ENCODE measurements at places on chromosomes 5 and 9.

- DNase-seq, result no peak
These were observed 18.3 kb downstream of the PSAT1 start for GRCh38 chr9:78314953-78315870.

GRCh38 chr9:93826905-93827544, 128.1 kb downstream of the BARX1 start:
- DNase-seq, result no peak

GRCh38 chr5:139193928-139194327, 4.2 kb downstream of the SIL1 start:
- no peak for DNase-seq

GRCh38 chr5:124697933-124698591, 48.4 kb downstream of the ZNF608 start:
- DNase-seq, result no peak

DNA sequence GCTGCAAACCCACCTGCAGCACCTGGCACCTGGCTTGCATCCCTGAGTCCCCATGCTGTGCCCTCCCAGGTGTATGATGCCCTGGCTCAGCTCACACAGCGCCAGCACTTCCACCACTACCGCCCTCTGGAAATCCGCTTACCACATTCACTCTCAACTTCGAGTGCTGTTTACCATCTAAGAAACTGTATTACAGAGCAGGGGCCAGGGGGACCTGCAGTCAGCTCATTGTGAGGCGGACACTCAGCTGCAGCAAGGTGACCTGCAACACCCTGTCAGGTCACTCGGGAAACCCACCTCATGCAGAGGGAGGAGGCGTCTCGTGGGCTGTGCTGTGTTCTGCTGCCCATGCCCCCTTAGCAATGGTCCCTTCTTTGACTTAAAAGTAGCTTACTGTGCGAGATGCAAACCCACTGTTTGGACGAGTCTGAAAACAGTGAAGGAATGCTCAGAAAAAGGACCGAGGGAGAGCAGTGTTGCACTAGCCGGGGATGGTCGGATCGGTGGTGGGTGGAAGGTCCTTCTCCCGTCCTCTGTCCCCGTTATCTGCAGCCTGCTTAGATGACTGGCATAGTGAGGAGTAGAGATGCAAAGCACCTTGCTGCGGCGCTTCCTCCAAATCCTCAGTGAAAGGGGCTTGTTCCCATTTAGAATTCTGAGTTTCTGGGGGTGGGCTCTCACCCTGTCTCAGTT, 55.2 kb upstream of the CTSL start:
- DNase-seq, result no peak

DNA sequence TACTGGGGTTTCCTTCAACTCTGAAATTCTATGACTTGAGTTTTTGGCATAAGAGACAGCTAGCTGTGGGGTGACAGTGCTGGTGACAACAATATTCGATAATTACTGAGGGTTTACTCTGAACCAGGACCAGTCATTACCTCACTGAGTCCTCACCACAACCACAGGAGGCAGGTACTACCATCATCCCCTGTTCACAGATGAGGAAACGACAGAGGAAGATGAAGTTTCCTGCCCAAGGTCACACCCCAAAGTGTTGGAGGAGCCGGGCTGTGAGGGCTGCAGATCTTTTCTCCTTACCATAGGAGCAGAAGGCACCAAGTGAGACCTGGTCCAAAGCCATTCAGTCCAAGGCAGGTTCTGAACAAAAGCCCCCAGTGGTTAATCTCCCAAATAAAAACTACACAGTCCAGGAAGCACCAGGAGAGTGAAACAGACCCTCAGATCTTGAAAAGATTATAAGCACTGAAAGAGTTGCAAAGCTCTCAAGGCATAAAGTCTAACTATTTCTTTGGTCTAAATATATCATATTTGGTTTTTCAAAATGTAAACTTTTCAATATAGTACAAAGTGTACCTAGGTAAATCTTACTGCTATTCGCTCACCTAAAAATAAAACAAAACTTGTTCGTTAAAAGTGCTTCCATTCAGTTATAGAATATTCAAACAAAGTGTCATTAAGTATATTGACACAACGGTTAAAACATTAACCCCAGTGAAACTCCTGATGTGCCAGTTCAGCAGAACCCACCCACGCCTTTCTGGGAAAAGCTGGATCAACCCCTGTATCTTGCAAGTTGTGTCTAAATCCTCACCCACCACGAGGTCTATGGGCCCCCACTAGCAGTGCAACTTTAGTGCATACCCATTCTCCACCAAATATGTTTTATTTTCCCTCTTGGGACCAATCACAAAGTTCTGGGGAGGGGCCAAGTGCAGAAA, 82.6 kb upstream of the EQTN start:
- no peak for DNase-seq

DNA sequence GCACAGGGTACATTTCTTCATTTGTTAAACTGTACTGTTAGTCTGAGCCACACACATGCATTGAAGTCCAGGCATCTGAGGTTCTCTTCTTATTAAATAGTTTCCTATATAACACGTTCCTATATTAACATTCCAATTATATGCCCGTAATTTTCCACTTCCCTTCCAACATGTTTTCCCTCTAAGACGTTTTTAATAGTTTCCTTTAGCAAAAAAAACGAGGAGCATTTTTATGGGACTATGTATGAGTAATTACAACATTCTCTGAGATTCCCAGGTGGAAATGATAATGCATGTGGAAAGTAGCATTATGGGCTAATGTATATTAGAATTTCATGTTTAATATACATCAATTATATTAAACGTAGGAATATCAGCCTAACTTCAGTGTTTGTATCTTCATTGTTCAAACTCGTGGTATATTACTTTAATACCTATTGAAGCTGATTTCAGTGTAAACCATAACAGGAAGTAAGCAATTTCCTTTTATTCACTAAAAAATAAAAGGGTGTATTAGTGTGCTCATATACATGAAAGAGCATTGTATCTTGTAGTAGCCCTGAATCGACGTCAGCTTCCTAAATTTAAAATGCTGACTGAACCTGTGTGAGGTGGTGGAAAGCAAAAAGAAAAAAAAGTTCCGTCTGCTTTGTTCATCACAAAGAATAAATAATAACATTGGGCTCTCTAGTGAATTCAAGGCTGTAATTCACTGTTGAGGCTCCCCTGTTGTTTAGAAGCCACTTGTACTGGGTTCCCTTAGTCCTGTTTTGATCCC, 11.3 kb downstream of the SMARCA2 start:
- no peak for DNase-seq

DNA sequence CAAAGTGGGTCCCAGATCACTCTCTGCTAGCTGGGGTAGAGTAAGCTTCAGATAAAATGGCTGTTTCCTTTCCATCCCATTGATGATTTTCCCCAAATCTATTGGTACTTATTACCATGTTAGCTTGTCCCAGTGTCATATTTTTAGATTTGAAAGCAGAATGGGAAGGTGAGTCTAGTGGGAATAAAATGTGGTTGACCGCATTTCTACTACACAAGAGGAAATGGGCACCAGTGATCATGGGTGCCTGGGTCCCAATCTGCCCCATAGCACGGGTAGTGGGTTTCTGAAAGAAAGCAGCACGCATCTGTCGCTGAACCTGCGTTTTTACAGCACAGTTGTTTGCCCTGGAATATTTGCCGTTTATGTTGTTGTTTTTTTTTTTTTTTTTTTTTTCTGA, 20.1 kb downstream of the DAPK1 start:
- DNase-seq, result no peak

DNA sequence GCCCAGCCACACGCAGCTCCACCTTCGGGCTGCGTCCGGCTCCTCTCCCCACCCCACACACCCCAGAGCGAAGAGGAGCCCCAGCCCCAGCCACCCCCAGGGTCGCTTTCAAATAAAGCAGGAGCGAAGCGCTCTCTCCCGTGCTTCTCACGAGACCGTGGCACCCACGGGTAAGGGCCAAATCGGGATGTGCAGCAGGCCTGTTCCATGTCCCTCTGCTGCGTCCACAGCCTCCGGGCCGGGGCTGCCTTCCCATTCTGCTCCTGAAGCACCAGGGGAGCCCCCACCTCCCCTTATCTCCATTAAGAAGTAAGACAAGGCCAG, 59.8 kb downstream of the KCNT1 start:
- DNase-seq, result no peak

- DNase-seq, result peak; percentile 27
These were observed 94.9 kb upstream of the PLPPR1 start for GRCh38 chr9:100933656-100934055.

- DNase-seq, result no peak
These were observed 217.0 kb downstream of the GAS1 start for GRCh38 chr9:86730163-86730928.

DNA sequence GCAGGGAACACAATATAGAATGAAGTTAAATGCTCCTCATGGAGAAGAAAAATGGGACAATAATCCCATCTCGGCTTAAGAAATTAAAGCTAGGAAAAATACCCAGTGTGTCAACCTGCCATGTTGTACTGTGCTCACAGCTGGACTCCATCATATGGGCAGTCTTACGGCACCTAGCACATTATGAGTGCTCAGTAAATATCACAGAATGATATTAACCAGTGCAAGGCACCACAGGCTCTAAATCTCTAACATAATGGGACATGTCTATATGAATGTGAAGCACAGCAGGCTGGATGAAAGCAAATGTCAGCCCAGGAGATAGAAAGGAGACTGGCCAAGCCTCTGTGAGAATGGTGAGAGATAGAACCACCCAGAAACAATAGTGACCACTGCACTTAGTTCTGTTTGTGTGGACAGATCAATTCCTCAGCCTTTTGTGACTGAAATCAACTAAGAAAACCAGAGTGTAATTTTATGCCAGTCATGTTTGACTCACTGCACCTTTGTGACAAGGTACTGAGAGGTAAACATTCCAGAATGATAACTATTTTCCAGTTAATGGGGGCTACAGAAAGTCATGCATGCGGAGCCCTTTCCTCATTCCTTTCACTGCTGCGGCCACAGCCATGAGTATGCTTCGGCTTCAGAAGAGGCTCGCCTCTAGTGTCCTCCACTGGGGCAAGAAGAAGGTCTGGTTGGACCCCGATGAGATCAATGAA, 140.4 kb upstream of the CDH6 start:
- no peak for DNase-seq

DNA sequence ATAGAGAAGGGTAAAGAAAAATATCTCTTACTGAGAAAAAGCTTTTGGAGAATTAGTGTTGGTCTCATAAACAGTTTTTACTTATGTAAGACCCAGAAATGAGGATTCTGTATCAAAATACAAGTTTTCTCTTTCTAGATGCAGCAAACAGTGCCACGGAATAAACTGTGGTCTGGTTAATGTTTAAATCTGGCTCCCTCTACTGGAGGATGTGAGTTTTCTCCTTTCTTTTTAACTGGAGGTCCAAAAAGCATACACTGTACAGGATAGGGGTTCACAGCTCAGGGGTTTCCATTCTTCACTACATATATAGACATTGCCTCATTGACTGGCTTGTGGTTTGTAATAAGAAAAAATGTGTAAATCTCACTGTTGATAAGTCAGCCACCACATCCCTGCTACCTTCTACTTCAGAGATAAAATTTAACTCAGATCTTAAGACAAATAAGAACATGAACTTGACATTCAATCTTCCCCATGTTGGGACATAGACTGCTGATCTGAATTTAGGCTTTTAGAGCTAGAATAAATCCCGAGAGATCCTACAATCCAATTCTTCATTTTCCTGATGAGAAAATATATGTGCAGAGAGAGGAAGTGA, 98.9 kb downstream of the CFAP95 start:
- DNase-seq, result no peak

DNA sequence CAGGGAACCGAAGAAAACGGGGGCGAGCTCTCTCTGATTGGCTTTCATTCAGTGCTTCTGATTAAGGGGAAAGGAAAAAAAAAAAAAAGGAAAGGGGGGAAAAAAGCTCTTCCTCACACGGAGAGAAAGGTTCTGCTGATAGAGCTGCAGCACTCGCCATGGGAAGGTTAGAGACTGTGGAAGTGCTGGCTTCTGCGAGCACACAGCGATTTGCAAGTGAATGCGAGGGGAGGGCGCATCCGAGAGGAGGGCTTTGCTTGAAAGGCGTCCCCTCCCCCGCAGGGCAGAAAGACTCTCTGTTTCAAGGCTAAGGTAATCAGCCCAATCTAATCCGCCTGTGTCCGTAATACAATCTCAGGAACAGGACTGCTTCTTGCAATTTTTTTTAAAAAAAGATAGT, at the start of gene CDH10:
TSS of gene CDH10 (minus strand) at position 218 of the 400 bp plus-strand sequence. CDS start 51,488 bp downstream, outside the sequence.
- no peak for DNase-seq

- DNase-seq, result no peak
These were observed 28.0 kb downstream of the PIP5K1B start for GRCh38 chr9:68733021-68733405.

DNA sequence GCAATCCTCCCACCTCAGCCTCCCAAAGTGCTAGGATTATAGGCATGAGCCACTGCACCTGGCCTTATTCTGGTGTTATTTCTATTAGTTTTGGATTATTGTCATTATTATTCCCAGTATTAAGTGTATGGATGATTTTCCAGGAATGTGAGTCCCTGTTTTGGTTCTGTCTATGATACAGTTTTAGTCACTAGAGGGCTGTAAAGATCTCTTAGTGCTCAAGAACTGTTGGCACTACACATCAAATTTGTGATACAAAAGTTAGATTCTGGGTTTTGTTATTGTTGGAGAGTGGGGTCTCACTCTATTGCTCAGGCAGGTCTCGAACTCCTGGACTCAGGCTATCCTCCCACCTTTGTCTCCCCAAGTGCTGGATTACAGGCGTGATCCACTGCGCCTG, 12.1 kb downstream of the CCL28 start:
- DNase-seq, result no peak

- DNase-seq, result no peak
These were observed 493.4 kb upstream of the TUSC1 start for GRCh38 chr9:26171691-26172090.

- DNase-seq, result no peak
These were observed 53.4 kb upstream of the PAM start for GRCh38 chr5:102701748-102702147.

DNA sequence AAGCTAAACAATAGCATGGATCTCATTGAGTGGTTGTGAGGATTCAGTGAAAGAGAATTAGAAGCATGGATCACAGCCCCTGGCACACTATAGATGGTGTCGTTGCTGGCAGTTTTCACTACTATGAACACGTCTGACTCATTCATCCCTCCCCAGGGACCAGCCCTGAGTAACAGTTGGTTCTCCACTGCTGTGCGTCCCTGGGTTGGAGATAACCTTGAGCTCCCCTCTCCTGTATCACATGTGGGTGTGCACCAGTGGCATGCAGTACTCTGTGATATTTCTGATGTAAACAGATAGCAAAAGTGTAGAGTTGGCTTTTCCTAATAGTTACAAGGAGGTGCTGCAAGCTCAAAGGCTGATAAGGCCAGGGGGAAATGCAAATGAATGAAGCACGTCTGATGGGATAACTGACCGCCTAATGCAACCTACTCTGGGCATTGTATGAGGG, 8.8 kb upstream of the LCP2 start:
- DNase-seq, result no peak

- peak; percentile 37 for DNase-seq
These were observed 334.0 kb downstream of the NFIB start for GRCh38 chr9:13979941-13980318.

Data from epithelial cell of proximal tubule (primary cell).